ENCODE measurements at places on chromosomes 3 and 15. TPM values are rescaled to one million over a fixed set of nuclear protein-coding genes. Genes with fewer than 3 reads are reported as not detected.

GRCh38 chr3:57544181-57545125 is at the start of gene DNAH12:
TSS of gene DNAH12 (minus strand) at chr3:57544344. CDS start at chr3:57542870, 1,474 bp downstream.
- peak; percentile 78 for DNase-seq

Gene WDR49
- polyA plus RNA-seq: 0.50 TPM

GRCh38 chr3:50620420-50620819 is 3.5 kb downstream of the MAPKAPK3 start:
- DNase-seq: no peak

- DNase-seq: no peak
Observed at GRCh38 chr3:186536883-186537844, 7.0 kb downstream of the CRYGS start.

GRCh38 chr3:157285966-157286365 is 126.0 kb upstream of the CCNL1 start:
- DNase-seq: no peak

Gene UBA3
- polyA plus RNA-seq: 40.8 TPM

DNA sequence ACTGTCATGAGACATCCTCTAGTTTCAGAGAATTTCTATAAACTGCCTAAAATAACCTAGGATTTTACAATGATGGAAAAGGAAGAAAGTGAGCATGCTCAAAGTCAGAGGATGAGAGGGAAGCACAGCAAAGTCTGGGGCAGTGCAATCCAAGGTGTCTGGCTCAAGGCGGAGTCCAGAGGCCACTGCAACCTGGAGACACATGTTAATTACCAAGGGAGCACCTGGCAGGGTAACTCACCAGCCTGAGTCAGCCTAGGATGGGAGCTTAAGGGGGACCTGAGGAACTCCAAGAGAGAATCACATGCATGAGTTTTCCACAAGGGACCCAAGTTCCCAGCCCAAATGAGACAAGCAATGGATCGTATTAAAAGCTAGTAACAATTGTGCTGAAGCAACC is 49.8 kb downstream of the PLD1 start:
- no peak for DNase-seq

DNA sequence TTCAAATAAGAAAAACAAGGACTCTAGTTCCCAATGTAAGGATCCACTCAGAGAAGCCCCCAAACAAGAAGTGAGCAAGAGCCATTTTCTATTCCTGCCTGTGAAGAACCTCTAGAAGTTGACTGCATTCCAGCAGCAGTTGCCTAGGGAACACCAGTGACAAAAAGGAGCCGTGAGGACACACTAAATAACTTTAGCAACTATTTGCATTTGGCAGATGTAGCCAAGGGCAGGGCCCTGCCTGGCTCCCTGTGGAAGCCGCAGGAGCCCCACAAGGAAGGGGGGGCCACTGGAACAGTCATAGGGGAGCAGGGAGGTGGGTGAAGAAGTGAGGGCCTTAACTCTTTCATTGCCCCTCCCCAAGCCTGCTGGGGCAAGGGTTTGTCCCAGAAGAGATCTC is 470.2 kb upstream of the PROK2 start:
- DNase-seq: no peak

Gene THSD4
- polyA plus RNA-seq: 2.5 TPM

GRCh38 chr15:44657378-44657777 is 6.1 kb downstream of the SPG11 start:
- DNase-seq: no peak

- no peak for DNase-seq
Observed at GRCh38 chr3:128078322-128078721, 26.1 kb downstream of the SEC61A1 start.

DNA sequence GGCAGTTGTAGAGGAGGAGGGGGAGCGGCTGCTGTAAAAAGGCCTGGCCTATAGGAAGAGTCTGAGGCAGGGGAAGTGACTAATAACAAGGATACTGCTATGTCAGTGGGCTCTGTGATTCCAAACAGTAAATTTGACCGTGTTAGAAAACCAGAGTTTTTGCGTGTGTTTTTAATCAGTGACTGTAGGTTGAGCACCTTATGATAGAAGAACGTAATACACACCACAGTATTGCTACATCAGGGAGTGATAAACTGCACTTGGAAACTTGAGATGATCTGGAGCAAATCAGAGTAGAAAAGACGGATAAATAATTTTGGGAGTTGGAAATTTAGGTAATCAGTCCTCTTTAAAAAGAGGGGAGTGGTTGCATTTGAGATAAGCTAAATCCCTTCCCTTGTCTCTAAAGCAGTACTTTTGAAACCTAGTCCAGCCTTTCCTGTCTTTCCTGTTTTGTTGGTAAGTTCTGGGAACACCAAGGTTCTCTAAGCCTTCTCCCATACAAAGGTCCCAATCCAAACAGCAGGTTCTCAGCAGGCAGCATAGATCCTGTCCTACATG is 130.5 kb upstream of the NR2E3 start:
- DNase-seq: no peak

DNA sequence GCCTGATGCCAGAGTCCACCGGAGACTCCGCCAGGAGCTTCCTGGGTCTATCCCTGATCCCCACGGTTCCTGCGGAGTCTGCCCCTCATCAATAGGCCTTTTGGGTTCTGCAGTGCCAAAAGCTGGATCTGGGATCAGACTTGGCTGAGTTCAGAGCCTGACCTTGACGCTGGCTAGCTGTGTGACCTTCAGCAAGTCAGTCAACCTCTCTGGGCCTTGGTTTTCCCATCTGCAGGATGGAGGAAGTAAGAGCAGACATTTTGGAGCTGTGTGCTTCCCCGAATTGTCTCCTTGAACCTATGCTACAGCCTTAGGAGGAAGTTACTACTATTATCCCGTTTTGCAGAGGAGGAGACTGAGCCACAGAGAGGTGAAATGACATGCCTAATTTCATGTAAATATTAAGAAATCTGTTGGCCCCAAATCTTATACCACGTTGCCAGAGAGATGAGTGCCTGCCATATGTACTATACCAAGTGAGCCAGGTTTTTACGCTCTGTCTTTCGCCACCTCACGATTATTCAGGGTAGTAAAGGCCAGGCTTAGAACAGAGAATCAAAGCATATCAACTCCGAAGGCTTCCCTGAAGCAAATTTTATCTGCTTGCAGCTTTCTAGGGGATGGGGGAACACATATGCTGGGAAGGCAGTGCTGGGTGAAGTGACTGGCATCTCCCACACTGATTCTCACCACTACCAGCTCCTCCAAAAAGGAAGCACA is 112.5 kb downstream of the SRGAP3 start:
- DNase-seq: no peak

Gene DUT
- polyA plus RNA-seq: 71.4 TPM

Gene TM4SF1
- polyA plus RNA-seq: 1.3 TPM

Gene ZNF639
- polyA plus RNA-seq: 9.1 TPM

Gene FSIP1
- 0.08 TPM for polyA plus RNA-seq

Gene PLCB2
- 7.2 TPM for polyA plus RNA-seq

DNA sequence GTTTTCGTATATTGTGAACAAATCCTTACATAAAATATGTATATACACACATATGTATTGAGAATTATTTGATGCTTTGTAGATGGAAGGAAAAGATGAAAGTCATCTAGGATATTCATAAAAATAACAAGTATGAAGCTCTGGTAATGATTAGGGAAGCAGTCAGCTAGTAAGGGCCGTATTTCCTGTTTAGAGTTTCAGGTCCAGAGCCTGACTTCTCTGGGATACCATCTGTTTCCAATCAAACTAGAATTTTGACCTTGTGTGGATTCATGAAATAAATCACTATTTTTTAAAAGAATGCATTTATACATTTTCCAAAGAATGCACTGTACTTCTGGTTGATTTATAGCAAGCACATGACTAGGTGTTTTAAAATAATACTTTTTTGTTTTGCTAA is 156.1 kb upstream of the CGNL1 start:
- no peak for DNase-seq

Gene LMOD3
- polyA plus RNA-seq: not detected

DNA sequence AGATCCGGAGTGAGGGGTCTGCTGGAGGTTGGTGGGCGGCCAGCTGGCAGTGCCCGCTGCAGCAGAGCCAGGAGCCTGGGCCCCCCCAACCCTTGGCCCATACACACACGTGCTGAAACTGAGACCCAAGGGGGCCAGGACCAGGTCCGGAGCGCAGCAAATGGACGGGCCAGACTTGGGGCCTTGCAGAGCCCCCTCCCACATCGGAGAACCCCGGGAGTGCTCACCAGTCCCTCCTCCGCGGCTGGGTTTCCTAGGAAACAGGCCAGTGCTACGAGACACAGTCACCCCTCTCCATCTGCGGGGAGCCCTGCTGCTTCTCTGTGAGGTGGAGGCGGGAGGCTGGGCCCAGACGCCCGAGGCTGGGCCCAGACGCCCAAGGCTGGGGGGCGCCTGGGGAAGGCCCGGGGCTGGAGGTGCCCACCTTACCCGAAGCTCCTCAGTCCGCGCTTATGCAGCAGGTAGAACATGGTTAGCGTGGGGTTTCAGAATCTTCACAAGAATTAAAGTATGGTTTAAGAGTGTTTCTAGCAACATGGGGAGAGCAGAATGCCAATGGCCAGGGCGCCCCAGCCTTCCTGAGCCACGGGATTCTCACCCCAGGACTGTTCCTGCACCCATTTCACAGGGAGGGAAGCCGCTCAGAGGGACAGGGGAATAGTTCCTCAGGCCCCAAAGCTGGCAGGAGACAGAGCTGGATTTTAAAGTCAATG is 135.0 kb upstream of the PRR20G start:
- no peak for DNase-seq

Gene GOLGA8J
- polyA plus RNA-seq: not detected

Gene CYP8B1
- not detected for polyA plus RNA-seq

GRCh38 chr3:94012185-94012584 is 16.2 kb downstream of the STX19 start:
- no peak for DNase-seq

GRCh38 chr15:80208758-80209734 is 43.0 kb downstream of the CTXND1 start:
- DNase-seq: no peak

- no peak for DNase-seq
Observed at GRCh38 chr3:126493051-126493450, 17.4 kb upstream of the ZXDC start.

Gene MYZAP
- 0.41 TPM for polyA plus RNA-seq

Gene CHRNA5
- polyA plus RNA-seq: 5.4 TPM

GRCh38 chr15:63507878-63508818 is 3.8 kb downstream of the USP3 start:
- DNase-seq: no peak

- no peak for DNase-seq
Observed at GRCh38 chr15:98956796-98957553, 50.6 kb downstream of the PGPEP1L start.
